ENCODE measurements at places on chromosomes 13 and 19.

- no peak for DNase-seq
Measured at GRCh38 chr19:2236064-2236313, 140 bp downstream of the PLEKHJ1 start.

DNA sequence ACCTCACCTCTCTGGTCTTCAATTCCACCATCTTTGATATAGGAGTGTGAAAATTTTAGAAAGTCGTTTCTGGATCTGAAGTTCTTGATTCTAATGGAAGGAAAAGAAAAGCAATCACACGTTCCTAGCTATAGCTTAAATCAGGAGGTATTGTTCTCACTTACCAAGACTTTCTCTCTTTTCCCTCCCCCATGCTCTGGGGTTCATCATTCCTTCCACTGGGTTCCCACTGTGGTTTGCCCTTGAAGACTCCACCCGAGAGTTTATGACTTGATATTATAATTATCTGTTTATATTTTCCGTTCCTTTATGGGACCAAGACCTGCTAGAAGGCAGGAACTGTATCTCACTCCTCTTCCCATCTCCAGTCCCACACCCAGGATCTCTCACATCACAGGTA is 76.6 kb downstream of the AKAP11 start:
- no peak for DNase-seq

DNA sequence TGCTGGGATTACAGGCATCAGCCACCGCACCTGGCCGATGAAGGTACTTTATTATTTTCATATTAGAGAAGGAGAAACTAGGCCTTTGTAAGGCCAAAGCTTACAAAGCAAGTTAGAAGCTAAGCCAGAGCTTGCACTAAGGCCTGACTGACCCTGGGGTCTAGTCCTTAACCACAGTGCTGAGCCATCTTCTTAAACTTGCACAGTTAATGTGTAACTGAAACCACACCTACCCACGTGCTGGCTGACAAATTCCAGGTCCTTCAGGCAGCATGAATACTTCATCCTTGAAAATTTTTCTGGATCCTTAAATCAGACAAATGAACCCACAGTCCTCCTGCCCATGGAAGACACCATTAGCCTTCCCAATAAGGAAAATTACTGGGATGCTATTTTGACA is 880.6 kb downstream of the UQCRFS1 start:
- DNase-seq = no peak

DNA sequence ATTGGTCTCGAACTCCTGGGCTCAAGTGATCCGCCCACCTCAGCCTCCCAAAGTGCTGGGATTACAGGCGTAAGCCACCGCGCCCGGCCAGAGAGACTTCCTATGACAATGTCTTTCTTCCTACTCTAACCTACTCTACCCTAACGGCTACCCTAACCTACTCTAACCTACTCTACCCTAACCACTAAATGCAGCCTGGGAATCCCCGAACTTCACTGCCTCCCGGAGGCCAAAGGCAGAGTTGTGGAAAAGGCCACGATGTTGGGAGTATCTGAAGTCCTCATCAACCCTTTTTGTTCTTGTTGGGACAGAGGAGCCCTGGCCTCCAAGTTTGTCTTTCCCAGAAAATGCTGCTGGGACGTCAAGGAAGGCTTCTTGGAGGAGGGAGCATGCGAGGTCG is 967 bp upstream of the NR2C2AP start:
- DNase-seq = no peak

DNA sequence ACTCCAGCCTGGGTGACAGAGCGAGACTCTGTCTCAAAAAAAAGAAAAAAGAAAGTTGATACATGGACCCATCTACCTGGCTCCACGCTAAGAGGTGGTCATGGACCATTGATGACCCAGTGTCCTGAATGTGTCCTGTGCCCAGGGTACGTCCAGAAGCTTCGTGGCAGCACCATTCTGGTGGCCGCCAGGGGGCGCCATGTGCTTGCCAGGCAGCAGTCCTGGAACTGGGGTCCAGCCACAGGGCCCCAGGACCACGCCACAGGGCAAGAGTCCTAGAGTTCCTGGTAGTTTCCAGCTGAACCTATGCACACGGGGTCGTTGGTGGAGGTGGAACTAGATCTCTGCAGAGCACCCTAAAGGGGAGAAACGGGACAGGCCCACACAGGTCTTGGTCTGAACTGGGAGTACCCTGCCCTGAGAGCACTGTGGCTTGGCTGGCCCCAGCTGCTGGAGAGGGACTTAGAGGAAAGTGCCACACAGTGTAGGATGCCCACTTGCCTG is 19.9 kb upstream of the FBXO27 start:
- DNase-seq = peak; percentile 26

DNA sequence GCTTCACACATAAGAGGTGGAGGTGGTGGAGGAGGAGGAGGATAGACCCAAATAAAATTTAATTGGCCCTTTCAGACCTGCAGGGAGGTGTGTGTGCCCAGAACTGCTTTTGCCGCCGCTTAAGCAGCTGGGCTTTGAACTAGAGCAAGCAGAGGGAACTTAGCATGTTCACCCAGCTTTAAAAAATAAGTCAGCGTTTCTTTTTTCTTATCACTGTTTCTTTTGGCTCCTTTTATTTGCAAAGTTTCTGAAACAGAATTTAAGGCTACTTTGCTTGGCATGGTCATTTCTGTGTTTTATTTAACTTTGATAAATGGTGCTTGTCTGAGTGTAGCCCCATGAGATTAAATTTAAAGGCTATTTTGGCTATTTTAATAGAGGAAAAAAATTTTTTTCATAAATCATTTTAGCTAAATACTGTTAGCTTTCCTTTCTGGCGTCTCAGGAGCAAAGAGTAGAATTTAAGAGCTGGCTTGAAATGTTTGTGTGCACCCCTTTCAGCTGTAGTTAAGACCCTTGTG is 43.3 kb upstream of the RNF113B start:
- peak; percentile 52 for DNase-seq

GRCh38 chr19:11705474-11705873 is 33.3 kb downstream of the ZNF823 start:
- DNase-seq = no peak

DNA sequence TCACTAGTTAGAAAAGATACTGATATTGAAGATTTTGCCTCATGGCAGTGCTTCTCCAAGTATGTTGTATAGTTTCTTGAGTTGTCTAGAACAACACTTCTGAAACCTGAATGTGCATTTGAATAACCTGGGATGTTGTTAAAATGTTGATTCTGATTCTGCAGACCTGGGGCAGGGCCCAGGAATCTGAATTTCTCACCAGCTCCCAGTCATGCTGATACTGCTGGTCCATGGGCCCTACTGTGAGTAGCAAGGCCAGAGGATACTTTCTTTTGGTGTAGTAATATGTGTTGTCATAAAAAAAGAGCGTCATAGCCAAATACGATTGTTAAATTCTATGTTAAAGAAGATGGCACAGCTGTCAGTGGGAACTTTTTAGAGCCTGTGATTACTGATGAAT is 41.6 kb upstream of the C1QTNF9 start:
- DNase-seq = no peak

DNA sequence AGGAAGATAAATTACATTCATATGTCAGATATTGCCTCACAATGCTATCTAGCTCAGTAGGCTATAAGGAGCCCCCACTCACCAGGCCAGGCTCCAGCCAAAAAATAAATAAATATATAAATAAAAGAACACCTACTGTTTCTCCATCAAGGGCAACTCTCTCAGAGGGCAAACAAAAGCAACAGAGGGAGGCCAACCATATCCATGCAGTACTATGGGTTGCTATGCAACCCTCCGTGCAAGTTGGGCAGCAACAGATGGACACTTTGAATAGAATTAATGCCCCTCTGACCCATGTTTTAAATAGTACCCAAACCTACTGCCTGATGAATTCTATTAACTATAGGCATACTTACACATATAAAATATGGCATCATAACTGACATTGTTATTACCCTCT is 279.8 kb upstream of the EDNRB start:
- no peak for DNase-seq

GRCh38 chr13:20294497-20294896 is 62.4 kb upstream of the GJB6 start:
- DNase-seq = no peak

DNA sequence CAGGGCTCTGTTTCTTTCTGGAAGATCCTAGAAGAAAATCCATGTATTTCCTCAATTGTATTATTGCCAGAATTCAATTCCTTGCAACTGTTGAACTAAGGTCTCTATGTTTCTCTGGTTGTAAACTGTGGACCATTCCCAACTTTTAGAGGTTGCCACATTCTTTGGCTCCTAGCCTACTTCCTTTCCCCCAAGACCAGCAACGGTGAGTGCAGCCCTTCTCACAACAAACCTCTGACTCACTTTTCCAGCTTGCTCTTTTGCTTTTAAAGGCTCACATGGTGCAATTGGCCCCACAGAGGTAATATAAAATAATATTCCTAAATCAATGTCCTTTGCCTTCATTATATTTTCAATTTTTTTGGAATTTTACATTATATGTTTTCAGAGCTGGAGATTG is 371.3 kb downstream of the SLITRK5 start:
- peak; percentile 70 for DNase-seq

- peak; percentile 99 for DNase-seq
Measured at GRCh38 chr13:59112221-59112718, 1051.5 kb downstream of the DIAPH3 start.

- DNase-seq = no peak
Measured at GRCh38 chr13:114047358-114047881, 73.5 kb upstream of the C13orf46 start.

GRCh38 chr19:2391118-2391725 is 31.2 kb downstream of the TMPRSS9 start:
- DNase-seq = peak; percentile 78

DNA sequence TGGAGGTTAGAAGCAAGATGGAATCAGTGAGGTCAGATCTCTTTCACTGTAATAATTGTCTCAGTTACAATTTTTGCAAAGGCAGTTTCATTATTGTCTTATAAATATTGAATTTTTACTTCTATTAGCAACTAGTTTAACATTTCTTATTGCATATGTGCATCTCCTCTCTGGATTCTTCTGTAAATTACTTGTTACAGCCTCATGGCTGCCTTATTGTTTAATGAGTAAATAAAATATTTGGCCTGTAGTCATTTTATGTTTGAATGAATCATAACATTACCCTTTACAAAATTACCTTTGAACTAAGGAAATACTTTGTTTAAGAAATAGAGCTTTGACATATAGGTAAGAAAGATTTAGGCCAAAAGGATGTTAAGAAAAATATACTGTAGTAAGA is 212.4 kb downstream of the SLITRK6 start:
- no peak for DNase-seq

- no peak for DNase-seq
Measured at GRCh38 chr19:18097993-18098890, 664 bp downstream of the MAST3 start.

GRCh38 chr19:40542202-40542859 is 34.3 kb upstream of the SHKBP1 start:
- DNase-seq = peak; percentile 62

- DNase-seq = no peak
Measured at GRCh38 chr13:72953391-72953965, 105.3 kb upstream of the KLF5 start.

- DNase-seq = no peak
Measured at GRCh38 chr19:29439021-29439420, 86.8 kb upstream of the VSTM2B start.

GRCh38 chr13:45974500-45974899 is 78.0 kb downstream of the ZC3H13 start:
- no peak for DNase-seq

DNA sequence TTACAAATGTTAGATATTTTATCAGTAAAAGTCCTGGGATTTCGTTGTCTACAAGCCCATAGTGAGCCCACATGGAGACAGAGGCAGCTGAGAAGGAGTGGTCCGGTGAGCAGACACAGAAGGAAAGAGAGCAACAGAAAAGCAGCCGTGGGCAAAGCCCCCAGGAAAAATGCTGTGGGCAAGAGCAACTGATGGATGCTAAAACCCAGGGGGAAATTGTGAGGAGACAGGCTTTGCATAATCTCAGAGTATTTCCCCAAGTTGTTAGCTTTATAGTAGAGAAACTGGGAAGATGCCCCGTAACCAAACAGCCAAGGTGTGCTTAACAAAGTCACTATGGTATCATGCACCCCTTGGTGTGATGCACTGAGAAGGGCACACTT is 35.1 kb downstream of the GJA3 start:
- DNase-seq = no peak

DNA sequence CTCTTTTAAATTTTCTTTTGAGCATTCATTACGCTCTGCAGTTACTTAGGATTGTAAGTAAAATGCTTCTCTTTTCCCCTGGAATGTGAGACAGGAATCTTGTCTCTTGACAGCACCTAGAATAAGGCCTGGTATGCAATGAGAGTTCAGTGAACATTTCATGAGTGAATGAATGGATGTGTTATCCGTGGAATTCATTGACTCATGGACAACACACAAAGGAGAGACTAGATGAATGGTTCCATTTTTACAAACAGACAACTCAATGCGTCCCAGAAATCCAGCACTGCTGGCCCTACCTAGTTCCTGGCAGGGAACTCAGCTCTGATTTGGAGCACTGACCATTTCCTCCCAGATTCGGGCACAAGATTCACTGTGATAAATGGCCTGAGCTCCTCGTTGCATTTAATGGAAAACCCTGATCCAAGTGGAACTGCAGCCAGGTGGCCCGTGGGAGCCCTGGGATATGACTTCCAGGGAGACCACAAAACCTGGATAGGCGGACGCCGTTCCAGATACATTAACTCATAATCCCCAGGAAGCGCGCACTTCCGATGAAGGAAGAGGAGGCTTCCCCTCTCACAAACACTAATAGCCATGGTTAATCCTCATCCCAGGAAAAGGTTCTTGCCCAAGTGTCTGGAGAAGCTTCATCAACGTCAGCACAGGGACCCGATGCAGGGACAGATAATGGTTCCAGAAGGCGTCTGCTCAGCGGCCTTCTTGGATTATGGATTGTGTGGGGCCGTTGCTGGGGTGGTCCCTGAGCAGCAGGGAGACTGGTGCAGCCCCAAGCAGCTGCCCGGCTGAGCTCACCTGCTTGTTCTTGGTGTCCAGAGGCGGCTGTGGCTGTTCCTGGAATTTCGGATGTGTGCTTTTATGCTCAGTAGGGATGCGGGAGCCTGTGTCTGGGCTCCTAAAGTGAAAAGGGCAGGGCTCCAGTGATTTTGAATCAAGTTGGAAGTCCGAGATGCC is 211.1 kb upstream of the TSHZ3 start:
- peak; percentile 53 for DNase-seq

- no peak for DNase-seq
Measured at GRCh38 chr13:106277484-106278154, 257.8 kb downstream of the EFNB2 start.

DNA sequence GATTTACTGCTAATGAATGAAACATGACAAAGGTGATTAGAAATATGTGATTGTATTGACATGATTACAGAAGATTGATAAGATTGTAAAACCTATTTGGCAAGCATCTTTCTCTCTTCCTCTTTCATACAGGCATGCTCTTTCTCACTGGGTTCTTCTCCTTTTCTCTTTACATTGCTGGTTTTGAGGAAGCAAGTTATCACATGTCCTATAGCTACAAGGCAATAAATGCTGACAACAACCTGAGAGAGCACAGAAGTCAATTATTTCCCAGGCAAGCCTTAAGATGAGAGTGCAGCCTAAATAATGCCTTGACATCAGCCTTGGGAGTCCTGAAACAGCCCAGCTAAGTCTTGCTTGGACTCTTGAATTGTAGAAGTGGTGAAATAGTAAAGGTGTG is 875.0 kb downstream of the SLITRK1 start:
- no peak for DNase-seq
